Hematopoietic multipotent progenitor cell treated with erythropoietin and hydrocortisone succinate and interleukin-3 and kit ligand, for 4 days (in vitro differentiated cells): ENCODE measurements at places on chromosomes 2 and 18.
A peak's percentile ranks its signal among the peaks of the same experiment; 100 is the strongest.

GRCh38 chr18:36329684-36330434 is 32.3 kb downstream of the FHOD3 start:
- DNase-seq = no peak

DNA sequence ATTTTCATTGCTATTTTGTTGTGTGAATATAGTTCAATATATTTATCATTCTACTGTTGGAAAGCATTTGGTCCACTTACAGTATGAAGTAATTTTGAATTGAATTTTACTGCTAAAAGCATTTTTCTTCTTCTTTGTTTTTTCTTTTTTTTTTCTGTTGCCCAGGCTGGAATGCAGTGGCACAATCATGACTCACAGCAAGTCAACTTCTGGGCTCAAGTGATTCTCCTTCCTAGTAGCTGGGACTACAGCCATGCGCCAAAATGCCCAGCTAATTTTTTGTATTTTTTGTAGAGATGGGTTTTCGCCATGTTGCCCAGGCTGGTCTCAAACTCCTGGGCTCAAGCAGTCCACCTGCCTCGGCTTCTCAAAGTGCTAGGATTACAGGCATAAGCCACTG is 2.4 kb upstream of the ETAA1 start:
- no peak for DNase-seq

DNA sequence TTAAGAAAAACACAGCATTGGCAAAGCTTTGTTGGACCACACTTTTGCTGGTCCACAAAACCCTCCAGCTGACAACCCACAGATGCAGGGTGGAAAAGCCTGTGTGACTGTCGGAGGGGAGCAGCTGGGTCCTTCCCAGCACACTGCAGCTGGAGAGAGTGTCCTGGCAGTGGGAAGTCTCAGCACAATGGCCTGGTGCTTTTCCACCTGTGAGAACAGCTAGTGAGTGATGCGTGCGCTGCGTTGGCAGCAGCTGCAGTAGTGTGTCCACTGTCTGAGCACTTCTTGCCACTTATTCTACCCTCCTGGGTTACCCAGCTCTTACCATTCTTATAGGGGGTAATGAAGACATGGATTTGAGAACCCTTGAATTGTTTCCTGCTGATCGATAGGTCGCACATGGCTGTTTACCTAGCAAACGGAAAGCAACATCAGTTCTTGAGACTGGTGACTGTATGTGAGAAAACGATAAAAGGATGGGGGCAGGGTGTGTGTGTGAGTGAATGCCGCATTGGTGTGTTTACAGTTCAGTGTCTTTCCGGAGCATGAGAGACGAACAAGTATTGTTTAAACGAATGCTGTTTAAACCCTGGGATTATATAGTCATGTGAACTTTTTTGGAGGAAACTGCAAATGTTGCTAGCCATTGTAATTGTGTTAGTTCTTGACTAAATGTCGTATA is 69.7 kb downstream of the LYPD6 start:
- no peak for DNase-seq

- peak; percentile 18 for DNase-seq
Measured at GRCh38 chr2:84906108-84906899, 848 bp downstream of the TMSB10 start.

GRCh38 chr18:79186649-79187048 is 117.5 kb downstream of the ATP9B start:
- DNase-seq = no peak

- no peak for DNase-seq
Measured at GRCh38 chr2:236614551-236614950, 44.9 kb downstream of the ACKR3 start.

- DNase-seq = no peak
Measured at GRCh38 chr18:23926571-23926970, 88.0 kb upstream of the TTC39C start.

DNA sequence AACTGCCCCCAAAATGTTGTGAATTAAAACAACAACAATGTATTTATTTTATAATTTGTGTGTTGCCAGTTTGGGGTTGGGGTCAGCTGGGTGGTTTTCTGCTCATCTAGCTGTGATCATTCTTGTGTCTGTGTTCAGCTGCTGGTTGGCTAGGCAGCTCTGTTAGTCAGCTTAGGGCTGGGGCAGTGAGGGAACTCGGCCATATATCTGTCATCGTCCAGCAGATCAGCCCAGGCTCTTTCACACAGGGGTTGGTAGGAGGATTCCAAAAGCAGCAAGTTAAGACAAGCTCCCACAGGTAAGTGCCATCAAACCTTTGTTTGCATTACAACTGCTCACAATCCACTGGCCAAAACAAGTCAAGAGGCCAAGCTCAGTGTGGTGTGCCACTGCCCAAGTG is 121.5 kb downstream of the LPIN1 start:
- DNase-seq = no peak

DNA sequence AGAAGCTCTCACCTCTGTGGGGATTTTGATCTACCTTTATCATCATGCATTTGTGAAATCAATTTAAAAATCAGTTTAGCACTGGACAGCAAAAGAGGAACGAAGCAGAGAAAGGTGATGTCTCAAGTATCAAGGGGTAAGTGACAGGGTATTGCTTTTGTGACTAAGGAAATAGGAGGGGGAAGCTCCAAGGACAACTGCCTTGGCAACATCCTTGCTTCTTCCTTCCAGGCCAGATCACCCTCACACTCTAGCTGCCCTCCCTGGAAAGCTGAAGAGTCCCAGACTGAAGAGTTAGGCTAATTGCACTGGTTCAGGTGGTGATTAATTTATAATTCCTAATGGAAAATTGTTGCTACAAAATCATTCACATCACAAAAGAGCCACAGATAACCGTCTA is 859.1 kb upstream of the ACVR2A start:
- DNase-seq = no peak

- peak; percentile 98 for DNase-seq
Measured at GRCh38 chr18:77114415-77115191, 18.0 kb downstream of the MBP start.

DNA sequence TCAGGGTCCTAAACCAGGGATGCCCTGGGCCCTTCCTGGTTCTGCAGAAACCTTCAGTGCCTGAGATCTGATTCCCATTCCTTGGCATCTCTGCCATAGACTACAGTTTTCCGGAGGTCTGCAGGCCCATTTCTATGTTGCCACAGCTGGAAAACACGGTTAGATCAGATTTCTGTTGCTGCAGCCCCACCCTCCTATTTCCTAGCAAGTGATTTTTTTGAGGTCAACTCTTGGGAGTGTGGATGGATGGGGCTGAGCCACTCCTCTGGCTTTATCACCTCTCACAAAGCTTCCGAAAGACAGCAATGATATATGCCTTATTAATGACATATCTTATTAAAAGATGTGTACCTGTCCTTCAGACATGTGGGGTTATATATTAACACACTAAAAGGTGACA is 56.3 kb downstream of the ZAP70 start:
- no peak for DNase-seq

DNA sequence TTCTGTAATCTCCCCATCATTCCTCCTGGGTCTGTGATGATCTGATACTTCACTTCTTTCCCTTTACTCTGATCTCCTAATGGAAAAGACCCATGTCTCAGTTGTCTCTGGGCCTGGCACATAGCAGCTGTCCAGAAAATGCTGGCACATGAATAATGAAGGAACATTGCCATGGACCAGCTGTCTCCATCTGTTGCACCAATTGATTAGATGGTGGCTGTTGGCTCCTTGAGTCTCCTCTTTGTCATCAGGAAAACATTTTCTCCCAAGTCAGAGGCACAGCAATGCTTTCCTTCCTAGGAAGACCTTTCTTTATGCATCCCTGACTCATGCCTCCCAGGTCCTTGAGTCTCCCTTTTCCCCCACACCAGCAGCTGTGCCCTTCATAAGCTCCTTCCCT is 286.2 kb upstream of the CXCR4 start:
- DNase-seq = no peak

DNA sequence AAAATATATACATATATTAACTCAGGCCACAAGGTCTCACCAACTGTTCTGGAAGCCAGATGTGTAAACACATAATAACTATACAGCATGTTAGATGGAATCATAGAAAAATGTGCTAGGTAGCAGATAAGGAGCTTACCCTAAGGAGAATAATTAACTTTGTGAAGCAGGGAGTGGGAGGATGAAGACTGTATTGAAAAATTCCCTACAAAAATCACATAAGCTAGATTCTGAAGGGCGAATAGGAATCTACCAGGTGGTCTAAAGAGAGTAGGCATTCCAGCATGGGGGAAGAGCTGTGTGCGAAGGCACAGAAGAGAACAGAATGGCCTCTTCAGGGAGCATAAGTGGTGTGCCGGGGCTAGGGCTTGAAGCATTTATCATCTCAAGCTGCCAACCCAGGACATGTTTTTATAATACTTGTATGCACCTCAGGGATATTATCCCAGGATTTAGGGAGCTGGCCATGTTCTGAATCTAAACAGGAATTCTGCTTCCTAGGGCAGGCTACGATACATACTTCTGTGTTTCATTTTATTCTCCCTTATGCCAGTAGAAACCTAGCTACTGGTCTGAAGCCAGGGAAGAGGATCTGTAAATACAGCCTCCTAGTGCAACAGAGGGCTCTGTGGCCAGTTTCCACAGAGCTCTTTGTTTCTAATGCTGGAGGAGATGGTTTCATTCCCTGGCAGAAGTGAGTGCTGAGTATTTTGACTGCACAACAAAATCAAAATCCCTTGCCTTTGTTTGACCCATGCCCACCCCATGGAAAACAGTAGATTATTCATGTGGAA is 56.7 kb downstream of the NEMP2 start:
- DNase-seq = peak; percentile 69

- no peak for DNase-seq
Measured at GRCh38 chr2:120819720-120820210, 84.1 kb downstream of the GLI2 start.

DNA sequence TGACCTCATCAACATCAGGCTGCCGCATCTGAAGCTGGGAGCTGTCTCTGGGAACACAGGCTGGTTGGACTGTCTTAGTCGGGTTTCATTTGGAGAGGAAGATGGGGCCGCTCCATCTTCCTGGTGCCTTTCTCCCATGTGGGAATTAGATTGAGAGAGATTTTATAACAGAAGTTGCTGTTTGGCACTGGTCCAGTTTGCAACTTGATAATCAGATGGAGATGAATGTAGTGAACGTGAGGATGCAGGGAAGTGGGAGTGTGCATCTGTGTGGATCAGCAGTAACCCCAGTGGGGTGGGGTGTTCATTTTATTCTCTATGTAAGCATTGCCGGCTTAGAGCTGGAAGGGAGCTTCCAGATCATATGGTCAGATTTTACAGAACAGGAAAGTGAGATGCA is 250.9 kb downstream of the DCDC2C start:
- no peak for DNase-seq

DNA sequence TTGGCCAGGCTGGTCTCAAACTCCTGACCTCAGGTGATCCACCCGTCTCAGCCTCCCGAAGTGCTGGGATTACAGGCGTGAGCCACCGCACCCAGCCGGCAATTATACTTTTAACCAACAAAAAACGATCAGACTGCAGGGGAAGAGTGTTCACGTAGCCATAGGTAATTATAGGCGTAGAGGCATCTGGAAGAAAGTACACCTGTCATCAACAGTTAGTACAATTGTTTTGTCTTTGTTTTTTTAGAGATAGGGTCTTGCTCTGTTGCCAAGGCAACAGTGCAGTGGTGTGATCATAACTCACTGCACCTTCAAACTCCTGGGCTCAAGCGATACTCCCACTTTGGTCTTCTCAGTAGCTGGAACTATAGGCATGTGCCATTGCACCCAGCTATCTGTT is 20.0 kb downstream of the ST3GAL5 start:
- DNase-seq = no peak

DNA sequence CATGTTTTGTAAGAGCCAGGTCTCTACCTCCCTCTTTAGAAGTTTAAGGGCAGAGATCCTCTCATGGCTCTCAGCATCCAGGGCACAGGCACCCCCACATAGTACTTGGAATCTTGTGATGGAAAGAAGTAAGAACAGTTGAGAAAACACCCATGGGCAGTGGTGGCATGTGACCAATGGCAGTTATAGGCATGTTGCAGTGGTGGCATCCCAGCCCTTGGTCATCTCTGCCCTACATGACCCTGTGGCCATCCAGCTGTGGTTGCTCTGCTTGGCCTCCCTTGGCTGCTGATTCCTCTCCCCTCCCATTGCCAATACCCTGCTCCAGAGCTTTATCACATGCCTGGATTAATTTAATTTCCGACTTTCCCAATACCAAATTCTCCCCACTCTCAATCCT is 13.3 kb upstream of the MSH2 start:
- DNase-seq = no peak

GRCh38 chr2:165529130-165529529 is 59.6 kb downstream of the CSRNP3 start:
- DNase-seq = no peak

- DNase-seq = no peak
Measured at GRCh38 chr2:205683502-205684367, 1.4 kb downstream of the NRP2 start.

- DNase-seq = no peak
Measured at GRCh38 chr18:47881752-47882455, 48.6 kb downstream of the SMAD2 start.

DNA sequence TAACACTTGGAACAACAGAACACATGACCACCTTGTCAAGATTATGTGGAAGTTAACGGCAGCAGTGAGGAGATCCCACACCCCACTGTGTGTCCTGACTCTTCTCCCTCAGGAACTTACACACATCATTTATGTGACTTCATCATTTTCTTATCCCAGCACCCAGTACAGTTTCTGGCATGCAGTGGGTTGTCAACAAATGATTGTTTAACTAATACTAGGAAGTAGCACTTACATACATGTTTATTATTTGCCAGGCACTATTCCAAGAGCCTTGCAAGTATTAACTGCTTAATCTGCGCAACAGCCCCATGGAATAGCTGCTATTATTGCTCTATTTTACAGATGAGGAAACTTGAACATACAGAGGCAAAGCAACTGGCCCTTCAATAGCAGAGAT is 391.5 kb downstream of the TXNL1 start:
- no peak for DNase-seq

- DNase-seq = peak; percentile 42
Measured at GRCh38 chr2:21330786-21331391, 207.1 kb downstream of the TDRD15 start.

DNA sequence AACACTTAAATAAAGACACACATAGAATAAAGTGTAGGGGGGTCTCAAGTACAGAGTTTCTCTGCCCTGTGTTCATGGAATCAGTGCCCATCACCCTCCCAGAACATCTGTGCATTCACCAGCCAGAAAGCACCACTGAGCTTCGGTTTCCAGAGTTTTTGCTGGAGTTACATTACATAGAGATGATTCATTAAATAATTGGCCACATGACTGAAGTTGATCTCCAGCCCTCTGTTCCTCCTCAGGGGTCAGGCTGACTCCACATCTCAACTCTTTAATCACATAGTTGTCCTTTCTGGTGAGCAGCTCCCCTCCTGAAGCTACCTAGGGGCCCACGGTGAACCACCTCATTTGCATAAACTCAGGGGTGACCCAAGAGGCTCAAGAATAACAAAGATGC is 129.8 kb downstream of the METTL4 start:
- DNase-seq = no peak
